Neuronal stem cell (in vitro differentiated cells): ENCODE measurements at places on chromosomes 3 and 15.

GRCh38 chr3:139689122-139689521 is 11.3 kb upstream of the NMNAT3 start:
- peak; percentile 93 for DNase-seq

- DNase-seq = no peak
These were observed 67.8 kb upstream of the SLC24A5 start for GRCh38 chr15:48052946-48053345.

DNA sequence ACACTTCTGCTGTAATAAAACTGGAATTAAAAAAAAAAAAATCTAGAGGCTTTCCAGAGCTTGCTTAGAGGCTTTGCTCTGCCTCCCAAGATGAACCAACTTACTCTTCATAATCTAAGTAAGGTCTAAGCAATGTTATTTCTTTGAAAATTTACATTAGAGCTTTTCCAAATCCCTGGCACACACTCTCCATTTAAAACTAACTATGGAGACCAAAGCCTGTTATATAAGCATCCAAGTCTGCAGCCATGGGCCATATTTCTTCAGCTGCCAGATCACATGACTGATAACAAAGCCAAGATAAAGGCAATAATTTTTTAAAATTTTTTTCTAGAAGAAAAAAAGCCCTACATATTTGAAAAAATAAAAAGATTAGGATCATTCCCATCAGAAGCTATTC is 55.0 kb upstream of the ARHGEF3 start:
- no peak for DNase-seq

DNA sequence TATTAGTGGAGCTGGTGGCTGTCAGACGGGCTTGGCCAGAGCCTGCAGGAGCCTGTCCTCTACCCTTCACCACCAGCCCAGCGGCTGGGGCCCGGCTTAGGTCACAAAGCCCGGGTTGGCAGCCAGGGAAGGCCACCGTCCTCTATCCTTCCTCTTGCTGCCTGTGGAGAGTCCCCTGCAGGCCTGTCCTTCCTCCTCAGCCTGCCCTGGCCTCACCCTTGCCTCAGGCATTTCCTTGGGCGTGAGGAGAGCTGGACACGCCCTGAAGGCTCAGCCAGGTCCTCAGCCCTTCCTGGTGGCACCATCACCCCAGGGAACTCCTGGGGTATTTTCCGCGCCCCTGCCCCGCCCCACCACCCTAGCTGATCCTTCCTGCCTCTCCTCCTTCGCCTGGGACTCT is 7.7 kb downstream of the CHAC1 start:
- DNase-seq = no peak

DNA sequence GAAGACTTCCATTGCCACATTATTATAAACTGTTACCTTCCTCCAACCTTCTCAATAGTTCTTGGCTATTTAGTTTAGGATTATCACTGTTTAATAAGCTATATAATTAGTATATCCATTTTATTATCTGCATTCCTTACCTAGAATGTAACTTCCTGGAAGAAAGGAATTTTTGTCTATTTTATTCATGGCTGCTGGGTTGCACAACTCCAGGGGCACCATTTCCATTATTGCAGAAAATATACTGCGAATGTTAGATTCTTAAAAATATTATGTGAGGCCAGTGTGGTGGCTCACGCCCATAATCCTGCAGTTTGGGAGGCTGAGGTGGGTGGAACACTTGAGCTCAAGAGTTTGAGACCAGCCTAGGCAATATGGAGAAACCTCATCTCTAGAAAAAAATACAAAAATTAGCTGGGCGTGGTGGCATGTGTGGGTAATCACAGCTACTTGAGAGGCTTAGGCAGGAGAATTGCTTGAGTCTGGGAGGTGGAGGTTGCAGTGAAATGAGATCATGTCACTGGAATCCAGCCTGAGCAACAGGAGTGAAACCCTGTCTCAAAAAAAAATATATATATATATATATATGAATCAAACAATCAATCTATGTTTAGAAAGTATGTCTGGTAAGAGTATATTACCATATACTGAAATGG is 19.9 kb downstream of the CLDN1 start:
- DNase-seq = no peak

- DNase-seq = no peak
These were observed 34.5 kb downstream of the TJP1 start for GRCh38 chr15:29787767-29788166.

GRCh38 chr3:25775936-25776335 is 7.3 kb downstream of the NGLY1 start:
- DNase-seq = no peak

DNA sequence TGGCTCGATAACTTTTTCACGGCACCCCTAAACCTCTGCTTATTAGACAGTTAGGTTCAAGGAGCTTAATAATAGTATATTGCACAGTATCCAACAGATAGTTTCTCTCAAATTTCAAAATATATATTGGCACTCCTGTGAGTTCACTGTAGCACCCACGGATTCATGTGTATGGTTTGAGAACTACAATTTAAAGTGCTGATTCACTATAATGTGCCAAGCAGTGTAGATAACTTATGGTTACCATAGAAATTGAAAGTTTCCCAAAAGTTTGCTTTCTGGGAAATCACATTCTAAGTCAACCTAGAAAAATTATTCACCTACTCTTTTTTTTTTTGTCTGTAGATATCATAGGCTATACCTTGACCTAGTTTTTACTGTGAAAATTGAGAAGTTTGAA is 86.6 kb downstream of the GAP43 start:
- DNase-seq = no peak

GRCh38 chr3:55720614-55721013 is 233.5 kb upstream of the WNT5A start:
- no peak for DNase-seq

GRCh38 chr15:55654561-55655031 is 66.5 kb upstream of the PYGO1 start:
- no peak for DNase-seq

DNA sequence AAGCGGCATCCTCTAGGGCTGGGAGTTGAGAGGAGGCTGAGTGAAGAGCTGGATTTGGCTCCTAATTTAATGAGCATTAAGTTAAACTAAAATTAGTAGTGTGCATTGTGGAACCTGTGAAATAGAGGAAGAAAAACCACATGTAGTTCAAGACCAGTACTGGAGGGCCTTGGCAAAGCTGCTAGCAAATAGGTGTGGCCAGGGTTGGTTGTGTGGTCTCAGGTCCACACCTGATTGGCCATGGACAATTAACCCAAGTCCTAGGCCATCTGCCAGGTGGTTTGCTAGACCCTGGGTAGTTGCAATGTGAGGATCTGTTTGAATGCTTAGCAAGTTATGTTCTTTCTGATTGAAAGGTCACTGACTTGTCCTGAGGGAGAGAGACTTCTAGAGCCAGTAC is 275.5 kb downstream of the PDCD6IP start:
- no peak for DNase-seq

GRCh38 chr15:39886418-39886817 is 33.6 kb downstream of the GPR176 start:
- no peak for DNase-seq

- no peak for DNase-seq
These were observed 110.8 kb downstream of the ADCY5 start for GRCh38 chr3:123337948-123338619.

- no peak for DNase-seq
These were observed 43.4 kb downstream of the HLTF start for GRCh38 chr3:149042789-149043386.

GRCh38 chr15:80152896-80153876 is at the start of gene FAH:
TSS of gene FAH (plus strand) at chr15:80152999. CDS start at chr15:80153055, 56 bp downstream.
- DNase-seq = no peak

DNA sequence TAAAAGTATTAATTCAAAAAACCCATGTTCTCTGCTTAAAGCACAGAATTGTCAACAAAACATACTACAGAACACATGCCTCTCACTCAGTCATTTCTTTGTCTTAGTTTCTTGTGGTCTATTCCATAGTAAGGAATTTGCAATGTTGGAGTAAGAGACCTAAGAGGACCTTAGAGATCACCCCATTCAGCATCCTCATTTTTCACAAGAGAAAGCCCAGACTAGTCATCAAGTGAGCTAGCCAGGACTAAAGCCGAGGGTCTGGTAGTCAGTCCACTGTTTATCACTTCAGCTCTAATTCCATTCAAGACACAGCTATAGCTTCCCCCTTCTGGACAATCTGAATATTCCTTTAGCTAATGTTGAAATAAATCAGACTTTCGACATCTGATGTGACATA is 601.1 kb downstream of the FHIT start:
- DNase-seq = no peak

GRCh38 chr3:31958701-31959152 is 22.3 kb downstream of the OSBPL10 start:
- no peak for DNase-seq
